ENCODE measurements at places on chromosomes 6 and 20.
A peak's percentile ranks its signal among the peaks of the same experiment; 100 is the strongest.

- DNase-seq = no peak
Observed at GRCh38 chr6:162313922-162314660, 413.5 kb downstream of the PRKN start.

- no peak for DNase-seq
Observed at GRCh38 chr6:106027758-106028157, 58.4 kb upstream of the PRDM1 start.

- no peak for DNase-seq
Observed at GRCh38 chr20:37501940-37502339, 19.1 kb upstream of the NNAT start.

GRCh38 chr6:156933201-156934068 lies 156.3 kb downstream of the ARID1B start:
- peak; percentile 44 for DNase-seq

- no peak for DNase-seq
Observed at GRCh38 chr6:43733471-43734293, 36.3 kb upstream of the VEGFA start.

DNA sequence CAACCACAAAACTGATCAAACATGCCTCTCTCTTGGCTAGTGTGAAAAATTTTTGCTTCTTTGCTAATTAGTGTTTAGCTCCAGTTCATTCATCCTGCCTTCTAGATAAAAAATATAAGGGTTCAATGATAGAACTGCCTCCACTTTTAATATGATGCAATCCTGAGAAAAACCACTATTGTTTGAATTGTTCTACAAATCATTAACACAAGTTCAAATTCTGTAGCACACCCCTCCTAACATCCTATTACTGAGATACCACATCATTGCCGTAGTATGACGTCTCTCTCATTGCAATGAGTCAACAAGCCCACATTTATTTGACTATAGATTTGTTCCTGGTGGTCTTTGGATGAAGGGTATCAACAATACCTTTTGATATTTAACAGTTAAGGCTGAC lies 365.8 kb upstream of the OPRM1 start:
- no peak for DNase-seq

DNA sequence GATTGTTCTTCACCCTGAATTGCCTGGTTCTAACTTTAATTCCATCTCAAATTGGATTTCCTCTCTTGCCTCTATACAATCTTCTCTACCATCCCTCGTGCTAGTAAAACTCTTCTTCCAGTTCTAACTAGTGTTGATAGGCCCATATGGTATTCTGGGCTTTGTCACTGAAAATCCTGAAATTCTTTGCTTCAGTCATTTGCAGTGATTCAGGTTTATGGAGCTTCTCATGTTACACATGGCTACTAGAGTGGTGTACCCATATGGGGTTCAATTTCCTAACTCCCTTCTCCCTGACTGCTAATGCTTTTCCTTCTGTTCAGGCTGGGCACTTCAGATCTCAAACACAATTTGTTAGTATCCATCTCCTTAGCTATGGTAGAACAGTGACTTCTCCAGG lies 956.6 kb downstream of the KIF16B start:
- DNase-seq = no peak

DNA sequence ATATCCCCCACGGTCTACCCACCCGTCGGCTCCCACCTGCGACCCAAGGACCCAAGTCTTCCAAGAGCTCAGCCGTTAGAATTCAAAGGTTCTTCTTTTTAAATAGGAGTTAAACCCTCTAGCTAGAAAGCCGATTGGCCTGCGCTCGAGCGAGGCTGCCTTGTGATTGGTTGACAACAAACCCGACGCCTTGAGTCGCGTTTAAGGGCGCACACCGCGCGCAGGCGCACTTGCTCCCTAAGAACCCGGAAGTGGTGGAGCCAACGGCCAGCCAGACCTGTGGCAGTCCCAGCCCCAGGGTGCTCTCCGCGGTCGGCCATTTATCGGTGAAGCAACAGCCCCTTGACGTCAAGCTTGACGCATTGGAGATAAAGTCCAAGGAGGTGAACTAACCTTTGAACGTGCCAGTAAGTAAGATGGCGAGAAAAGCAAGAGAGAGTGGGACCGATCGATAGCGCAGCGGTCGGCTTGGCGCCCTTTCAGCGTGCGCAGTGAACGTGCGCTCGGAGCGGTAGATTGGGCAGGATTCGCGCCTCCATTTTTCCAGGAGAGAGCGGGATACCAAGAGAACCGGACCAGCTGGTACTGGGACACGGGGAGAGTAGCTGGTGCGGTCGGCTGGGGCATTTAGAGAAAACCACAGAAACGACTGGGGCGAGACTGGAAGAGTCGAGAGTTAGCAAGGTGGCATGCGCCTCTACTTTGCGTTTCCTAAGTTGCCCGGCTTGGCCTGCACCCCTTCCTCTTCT lies at the start of the genes AURKA and CSTF1:
TSS of gene AURKA (minus strand) at position 84 of the 749 bp plus-strand sequence. CDS start 4,018 bp downstream, outside the sequence.
TSS of gene CSTF1 (plus strand) at position 514 of the 749 bp plus-strand sequence. CDS start 2,908 bp downstream, outside the sequence.
- peak; percentile 100 for DNase-seq

- DNase-seq = no peak
Observed at GRCh38 chr6:88529726-88530125, 363.6 kb upstream of the CNR1 start.

DNA sequence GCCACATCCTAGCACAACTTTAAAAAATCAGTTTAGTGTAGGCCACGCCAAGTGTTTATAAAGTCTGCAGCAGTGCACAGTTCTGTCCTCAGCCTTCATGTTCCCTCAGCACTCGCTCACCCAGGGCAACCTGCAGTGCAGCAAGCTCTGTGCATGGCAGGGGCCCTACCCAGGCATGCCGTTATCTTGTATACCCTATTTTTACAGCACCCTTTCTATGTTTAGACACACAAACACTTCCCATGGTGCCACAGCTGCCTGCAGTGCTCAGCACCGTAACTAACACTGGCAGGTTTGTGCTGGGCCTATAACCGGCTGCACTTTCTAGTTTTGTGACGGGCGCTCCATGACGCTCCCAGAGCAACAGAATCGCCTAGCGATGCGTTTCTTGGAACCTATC lies 43.8 kb downstream of the ZBTB46 start:
- peak; percentile 57 for DNase-seq

GRCh38 chr6:166627875-166628801 lies 1.1 kb upstream of the RPS6KA2 start:
- DNase-seq = peak; percentile 79

DNA sequence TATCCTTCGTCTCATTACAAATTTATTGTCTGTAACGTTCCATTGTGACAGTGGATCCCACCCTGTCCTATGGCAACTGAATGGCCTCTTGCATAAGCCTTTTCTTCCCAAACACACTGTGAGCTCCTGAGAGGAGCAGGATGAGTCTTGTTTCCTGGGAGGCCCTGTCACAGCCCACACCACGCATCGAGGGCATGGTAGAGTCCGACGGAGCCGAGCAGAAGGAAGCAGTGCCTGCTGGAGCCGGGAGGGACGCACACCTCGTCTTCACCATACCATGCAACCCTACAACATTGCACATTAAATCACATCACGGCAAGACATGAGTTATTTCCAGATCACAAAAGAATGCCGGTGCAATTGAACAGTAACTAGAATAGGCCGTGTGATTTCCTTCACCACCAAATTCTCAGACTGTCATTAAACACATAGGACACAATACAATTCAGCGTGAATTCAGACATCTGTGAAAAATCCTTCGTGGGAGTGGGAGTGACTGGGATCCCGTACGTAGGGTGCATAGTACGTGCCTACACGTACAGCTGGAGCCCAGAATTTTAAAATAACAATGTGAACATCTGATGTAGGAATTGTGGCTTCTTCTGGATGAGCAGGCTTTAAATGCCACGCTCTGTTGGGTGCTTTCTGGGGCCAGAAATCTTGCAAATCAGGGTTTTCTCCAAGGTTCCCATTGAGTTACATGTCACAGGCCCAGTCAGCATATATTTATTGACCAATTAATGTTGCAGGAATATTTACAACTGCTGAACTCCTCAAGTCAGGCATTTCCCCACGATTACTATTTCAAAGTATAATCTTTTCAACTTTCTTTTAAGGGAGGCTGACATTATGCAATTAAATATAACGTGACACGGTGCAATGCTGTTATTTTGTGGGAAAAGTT lies 201.8 kb downstream of the TTLL2 start:
- DNase-seq = no peak

DNA sequence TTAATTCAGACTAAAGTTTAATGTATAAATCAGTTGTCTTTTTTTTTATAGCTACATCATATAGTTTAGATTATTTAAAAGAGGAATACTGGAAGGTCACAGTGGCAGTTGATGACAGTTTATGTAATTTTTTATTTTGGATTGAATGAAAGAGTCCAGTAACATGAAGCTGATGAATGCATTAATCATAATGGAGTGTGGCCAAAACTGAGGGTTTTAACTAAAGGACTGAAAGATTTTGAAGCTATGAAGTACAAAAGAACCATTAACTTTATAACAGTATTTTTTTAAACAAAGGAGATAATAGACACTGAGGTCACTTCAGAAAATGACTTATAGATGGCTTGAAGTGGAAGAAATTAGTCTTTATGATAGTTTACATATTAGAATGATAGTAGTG lies 41.3 kb downstream of the TRMT11 start:
- no peak for DNase-seq

GRCh38 chr6:39231521-39232243 lies 2.4 kb upstream of the KCNK5 start:
- no peak for DNase-seq

GRCh38 chr6:142845624-142846458 lies 99.1 kb downstream of the HIVEP2 start:
- peak; percentile 89 for DNase-seq

- DNase-seq = peak; percentile 91
Observed at GRCh38 chr6:15365273-15365687, 119.4 kb downstream of the JARID2 start.

- DNase-seq = no peak
Observed at GRCh38 chr20:39823224-39823623, 861.1 kb downstream of the DHX35 start.

DNA sequence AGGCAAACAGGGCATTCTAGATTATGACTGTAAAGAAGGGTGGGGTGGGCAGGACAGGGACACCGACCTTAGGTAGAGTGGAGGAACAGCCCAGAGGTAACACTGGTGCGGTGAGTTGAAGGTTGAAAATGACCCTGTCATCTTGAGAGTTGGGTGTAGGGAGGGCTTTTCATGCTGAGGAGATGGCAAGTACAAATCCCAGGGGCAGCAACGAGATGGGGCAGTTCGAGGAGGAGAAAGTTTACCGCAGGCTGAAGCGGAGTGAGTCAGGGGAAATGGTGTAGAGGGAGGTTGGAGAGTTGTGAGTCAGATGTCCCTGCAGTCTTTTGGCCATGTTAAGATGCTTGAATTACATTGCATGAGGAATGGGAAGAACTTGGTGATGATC lies 101.1 kb downstream of the HIVEP1 start:
- DNase-seq = no peak

DNA sequence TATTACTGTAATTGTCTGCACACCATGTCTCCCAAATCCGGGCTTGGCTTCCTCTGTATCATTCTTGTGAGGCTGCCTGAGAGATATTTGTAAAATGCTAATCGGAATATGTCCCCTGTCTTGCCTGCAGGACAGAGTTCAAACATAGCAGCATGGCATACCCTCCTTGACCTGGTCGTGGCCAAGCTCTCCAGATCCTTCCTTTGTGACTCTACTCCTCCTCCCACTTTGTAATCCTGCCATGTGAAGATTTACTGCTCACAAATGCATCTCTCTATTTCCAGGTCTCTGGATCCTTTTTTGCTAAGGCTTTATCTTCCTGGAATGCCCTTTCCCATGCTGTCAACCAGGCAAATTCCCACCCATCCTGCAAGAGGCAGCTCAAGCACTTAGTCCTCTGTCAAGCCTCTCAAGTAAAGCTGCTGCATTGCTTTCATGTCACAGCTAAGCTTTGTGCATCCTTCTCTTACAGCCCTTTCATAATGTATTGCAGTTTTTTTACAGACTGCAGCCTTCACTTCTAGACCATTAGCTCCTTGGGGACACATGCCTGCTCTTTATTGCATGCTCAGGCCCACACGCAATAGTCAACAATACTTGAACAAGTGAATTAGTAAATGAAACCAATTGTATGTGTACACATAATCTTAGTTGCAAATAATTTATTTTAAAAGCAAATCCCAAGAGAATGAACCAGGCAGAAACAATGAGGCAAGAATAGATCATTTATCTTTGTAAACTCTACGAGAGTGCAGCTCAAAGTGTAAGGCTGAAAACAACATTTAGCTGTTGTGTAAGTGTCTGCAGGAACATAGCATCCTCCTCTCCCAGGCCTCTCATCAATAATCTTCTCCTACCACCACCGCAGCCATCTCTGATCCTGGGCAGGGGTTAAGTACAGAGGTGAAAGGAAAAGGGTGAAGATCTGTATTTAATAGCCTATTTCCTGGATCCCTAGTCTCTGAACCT lies 45.8 kb downstream of the HIVEP2 start:
- DNase-seq = no peak

- DNase-seq = no peak
Observed at GRCh38 chr6:108535114-108535742, 25.5 kb upstream of the FOXO3 start.

DNA sequence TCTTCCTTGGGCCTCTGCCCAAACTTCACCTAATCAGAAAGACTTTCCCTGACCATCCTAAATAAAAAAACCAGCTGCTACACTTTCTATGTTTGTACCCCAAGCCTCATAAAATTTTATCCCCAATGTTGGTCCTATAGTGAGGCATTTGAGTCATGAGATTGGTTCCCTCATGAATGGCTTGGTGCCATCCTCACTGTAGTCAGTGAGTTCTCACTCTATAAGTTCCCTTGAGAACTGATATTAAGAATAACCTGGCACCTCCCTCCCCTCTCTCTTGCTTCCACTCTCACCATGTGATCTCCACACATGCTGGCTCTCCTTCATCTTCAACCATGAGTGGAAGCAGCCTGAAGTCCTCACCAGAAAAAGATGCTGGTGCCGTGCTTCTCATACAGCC lies 316.9 kb upstream of the PRDM1 start:
- no peak for DNase-seq

GRCh38 chr6:130694606-130695005 lies 132.6 kb upstream of the SMLR1 start:
- no peak for DNase-seq

DNA sequence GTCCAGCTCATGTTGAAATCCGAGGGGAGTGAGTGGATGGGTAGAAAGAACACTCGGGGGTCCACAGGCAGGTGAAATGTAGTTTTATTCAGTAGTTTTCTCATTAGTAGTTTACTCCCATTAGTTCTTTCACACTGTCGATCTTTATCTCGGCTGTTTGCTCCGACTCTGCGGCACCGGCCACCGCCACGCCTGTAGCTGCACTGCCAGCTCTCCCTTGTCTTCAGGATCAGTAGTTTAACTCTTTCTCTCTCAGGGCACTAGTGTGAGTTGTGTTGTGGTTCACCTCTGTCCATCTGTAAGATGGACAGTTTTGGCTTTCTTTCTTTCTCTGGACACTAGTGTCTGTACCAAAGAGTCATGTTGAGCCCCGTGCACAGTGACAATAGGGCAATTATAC lies 195.7 kb downstream of the LMBRD1 start:
- no peak for DNase-seq

DNA sequence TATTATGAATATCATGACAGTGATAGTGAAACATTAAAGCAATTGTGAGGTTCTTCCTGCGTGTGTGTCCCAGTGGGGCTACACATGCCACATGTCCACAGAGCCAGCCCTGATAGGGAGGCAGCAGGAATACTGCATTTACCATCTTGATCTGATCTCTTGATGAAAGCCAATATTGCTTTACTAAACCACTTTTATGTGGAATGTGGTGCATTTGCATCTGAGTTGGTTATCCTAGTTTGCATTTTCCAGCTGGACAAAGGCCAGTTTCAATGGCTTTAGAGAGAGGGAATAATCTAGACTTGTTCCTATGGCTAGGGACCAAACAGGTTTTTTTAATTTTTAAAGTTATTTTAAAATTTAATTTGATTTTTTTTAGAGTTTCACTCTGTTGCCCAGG lies 216.3 kb upstream of the FERMT1 start:
- DNase-seq = no peak
